AG09309 (cell line): ENCODE measurements at places on chromosomes 2 and 18.

DNA sequence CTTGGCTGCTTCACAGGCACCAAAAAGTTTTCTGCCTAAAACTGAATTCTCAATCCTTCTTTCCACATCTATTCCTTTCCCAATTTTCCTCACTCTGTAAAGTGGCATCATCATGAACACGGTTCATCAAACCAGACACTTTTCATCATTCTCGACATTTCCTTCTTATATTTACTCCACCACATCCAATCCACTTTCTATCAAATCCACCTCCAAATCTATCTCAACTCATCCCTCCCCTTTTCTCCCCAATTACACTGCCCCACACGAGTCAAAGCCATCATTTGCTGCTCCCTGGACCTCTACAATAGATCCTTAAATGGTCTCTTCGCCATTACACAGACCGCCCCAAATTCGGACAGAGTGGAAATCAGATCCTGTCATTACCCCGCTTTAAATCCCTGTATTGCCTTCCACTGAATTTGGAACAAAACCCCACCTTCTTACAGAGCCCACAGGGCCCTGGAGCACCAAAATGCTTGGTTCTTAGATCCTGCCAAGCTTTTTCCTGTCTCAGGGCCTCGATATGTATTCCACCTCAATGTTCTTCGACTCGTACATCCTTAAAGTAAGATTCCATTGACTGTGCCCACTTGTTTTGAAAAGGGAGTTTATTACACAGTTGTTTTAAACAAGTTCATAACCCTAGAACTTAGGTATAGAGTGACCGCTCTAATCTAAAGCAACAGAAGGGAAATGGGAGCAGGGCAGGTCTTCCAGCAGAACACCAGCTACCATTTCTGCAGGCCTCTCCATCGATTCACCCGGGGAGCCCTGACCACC lies 856 bp downstream of the ACAA2 start:
- no peak for DNase-seq

- no peak for DNase-seq
These were observed 15.3 kb downstream of the NMUR1 start for GRCh38 chr2:231514951-231515297.

DNA sequence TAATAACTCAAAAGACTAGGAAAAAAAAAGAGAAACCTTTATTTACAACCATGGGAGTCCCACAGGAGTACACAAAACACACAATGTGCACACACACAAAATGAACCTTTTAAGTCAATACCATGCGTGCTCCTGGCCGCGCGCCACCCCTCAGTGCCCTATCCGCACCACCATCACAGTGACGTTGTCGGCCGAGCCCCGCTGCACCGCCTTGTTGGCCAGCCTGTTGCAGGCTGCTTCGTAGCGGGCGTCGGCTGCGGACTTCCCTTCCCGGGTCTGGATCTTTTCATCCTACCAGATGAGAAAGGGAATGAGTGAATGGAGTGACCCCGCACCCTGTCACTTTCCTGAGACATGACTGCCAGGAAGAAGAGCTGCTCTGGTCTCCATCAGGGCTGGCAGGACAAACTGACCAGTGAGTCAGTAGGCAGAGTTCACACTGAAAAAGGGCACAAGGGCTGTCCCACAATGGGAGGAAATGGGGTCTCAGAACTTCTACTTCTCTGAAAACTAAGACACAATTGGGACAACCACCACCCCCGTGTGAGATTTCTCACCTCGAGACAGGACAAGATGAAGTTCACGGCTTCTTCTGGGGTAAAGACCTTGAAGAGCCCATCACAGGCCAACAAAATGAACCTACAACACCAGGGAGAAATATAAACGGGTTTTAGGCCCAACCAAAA lies 11.8 kb downstream of the ERFE start:
- DNase-seq = no peak

GRCh38 chr2:55887351-55887750 lies 36.2 kb downstream of the EFEMP1 start:
- DNase-seq = no peak

DNA sequence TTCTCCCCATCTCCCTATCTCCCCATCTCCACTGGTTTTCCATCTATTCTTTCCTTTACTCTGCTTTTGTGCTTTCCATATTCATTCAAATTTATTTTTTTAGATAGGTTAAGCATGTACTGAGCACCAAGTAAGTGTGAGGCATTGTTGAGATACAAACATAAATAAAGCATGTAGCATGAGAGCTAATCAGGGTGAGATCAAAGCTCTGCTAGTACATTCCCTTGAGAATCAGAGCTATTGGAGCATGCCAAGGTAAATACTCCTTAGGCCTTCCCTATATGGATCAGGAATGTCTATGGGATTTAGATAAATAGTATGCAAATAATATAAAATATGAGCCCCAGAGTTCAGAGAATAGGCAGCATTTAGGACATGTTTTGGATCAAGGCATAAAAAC lies 25.3 kb downstream of the BABAM2 start:
- DNase-seq = no peak

- no peak for DNase-seq
These were observed 383.7 kb downstream of the SOCS6 start for GRCh38 chr18:70672581-70672980.

GRCh38 chr2:172558372-172558771 lies 2.5 kb downstream of the PDK1 start:
- no peak for DNase-seq

GRCh38 chr2:222430071-222430470 lies 5.7 kb downstream of the SGPP2 start:
- DNase-seq = no peak

DNA sequence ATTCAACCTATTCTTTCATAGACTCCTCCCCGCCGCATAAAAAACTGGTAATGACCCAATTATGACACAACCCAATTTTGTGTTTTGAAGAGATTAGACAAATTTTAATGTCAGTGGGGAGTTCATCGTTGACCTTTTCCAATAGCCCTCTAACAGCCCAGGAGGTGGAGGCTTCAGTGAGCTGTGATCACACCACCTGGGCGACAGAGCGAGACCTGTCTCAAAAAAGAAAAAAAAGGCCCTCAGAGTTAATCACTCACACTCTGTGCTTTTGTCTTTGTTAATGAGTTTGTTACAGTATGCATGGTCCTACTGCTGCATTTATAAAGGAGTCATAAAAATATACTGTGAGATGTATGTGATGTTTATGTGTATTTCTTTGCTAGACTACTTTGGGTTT lies 510.6 kb downstream of the CPS1 start:
- no peak for DNase-seq

GRCh38 chr2:48272199-48272598 lies 257.8 kb upstream of the STON1 start:
- no peak for DNase-seq

- DNase-seq = no peak
These were observed 470.0 kb upstream of the GCFC2 start for GRCh38 chr2:76180676-76181075.

DNA sequence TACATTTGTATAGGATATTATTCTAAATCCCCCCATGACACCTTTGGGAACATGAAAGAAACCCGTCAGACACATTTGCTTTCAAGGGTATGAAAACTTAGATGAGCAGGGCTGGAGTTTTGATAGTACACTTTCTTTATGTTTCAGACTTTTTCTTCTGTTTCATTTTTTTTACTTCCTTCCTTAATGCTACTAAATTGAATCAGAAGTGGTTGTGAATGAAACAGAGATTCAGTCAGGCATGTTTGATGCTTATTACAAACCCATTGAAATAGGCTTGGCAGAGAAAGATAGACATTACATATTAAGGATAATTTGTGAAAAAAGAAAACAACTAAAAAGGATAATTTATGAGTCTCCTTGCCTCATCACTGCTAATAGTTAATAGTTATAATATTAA lies 26.8 kb downstream of the SLC30A6 start:
- DNase-seq = no peak

- no peak for DNase-seq
These were observed 48.3 kb downstream of the CCDC88A start for GRCh38 chr2:55371376-55371775.

DNA sequence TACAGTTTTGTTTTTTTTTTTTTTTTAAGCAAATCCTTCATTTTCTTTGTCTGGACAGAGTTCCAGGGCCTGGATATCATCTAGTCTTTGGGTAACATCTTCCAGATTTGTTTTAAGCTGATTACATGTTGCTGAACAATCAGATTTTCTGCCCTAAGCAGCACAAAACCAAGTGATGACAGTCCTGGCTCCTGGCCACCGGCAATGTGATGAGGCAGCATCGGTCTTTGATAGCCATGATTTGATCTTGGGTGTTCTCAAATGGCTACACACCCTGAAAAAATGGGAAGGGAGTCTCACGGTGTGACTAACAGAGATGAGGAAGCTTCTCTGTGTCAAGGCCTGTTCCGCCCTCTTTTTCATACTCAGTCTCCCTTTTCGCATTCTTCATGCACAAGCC lies 708.6 kb upstream of the ZEB2 start:
- no peak for DNase-seq

DNA sequence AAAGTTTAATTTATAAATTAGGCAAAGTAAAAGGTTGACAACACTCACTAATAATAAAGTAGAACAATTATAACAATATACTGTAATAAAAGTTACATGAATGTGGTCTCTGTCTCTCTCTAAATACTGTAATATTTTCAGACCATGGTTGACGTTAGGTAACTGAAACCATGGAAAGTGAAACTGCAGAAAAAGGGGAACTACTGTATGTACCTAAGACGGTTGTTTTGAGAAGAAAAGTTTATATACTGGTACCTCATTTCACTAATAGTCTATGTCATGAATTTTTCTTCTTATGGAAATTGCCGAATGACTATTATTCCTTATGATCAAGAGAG lies 166.7 kb upstream of the ZNF521 start:
- no peak for DNase-seq

GRCh38 chr18:34097312-34097711 lies 127.4 kb downstream of the NOL4 start:
- DNase-seq = no peak

DNA sequence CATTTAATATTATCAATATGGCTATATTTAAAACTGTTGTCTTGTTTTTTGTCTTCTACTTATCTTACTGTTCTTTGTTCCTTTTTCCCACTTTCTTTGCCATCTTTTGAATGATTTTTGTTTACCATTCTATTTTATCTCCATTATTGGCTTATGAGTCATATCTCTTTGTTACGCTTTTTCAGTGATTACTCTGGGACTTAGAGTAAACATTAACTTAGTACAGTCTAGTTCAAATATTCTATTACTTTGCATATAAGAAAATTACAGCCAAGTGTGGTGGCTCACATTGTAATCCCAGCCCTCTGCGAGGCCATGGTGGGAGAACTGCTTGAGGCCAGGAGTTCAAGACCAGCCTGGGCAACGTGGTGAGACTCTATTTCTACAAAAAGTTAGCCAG lies 26.1 kb downstream of the ADCY3 start:
- no peak for DNase-seq

DNA sequence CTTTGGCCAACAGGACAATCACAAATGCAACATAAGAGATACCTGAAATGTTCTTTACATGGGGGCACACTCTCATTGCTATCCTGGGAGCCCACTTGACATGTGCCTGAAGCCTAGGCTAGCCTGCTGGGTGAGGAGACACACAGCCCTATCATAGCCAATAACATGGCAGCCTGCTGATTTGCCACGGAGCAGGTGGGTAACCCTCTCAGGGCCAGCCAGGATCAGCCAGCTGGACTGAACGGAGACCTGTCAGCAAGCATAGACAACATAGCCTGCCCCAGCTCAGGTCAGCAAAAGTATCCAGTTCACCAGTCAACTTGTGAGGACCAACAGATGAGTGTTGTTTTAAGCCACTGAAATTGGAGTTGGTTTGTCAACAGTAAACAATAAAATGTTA lies 566.5 kb downstream of the DCDC2C start:
- DNase-seq = no peak

DNA sequence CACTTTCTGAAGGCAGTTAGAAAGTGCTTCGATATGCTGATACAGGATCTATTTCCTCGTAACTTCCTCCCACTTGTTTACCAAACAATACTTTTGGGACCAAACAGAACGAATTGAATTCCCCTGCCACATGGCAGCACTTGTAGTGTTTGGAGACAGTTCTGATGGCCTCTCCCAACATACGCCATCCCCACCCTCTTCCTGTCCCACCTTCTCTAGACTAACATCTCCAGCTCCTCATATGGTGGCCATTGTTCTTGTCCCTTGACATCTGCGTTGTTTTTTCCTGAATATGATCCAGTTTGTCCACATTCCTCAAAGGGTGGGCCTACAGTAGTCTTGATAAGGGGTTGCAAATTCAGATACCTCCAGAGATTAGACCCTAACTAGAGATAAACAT lies 53.4 kb upstream of the ANKRD44 start:
- DNase-seq = no peak

DNA sequence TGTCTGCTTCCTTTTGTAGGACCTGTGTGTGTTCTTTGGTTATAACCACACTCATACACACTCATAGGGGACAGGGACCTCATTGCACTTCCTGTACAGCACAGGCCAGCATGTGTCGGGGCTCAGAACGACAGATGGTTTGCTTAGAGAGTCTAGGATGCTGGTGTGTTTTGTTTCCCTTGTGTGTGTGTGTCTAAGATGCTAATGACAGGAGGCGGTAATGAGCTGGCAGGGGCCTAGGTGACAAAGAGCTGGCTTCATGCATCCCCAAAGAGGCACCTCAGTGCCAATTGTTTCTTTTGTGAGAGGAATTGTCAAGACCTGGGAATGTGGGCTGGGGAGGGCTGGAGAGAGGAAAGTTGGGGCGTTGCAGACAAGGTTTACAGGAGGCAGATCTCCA lies 66.6 kb downstream of the CELF4 start:
- no peak for DNase-seq

DNA sequence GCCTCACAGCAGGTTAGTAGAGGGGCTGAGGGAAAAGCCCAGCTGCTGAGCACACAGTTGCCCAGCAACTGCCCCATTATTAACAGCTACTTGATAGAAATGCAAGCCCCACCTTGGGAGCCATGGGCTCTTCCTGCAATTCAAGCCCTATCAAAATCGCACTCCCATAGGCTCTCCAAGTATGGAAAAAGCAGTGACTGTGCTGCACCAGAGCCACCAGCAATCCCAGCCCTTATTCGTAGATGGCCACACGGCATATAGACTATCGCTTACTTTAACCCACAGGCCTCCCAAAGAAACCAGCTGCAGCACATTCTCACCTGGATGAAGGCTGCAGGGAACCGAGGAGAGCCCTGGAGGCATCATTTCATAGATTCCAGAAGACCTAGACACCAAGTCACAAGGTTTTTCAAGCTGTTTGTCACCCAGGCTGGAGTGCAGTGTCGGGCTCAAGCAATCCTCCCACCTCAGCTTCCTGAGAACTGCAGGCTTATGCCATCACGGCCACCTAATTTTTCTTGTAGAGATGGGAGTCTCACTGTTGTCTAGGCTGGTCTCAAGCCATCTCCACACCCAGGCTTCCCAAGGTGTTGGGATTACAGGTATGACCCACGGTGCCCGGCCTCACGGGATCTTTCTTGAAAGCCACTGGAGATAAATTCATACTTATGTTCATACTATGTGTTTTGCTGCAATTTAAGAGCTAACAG lies 11.3 kb downstream of the NCL start:
- DNase-seq = no peak

GRCh38 chr2:106839849-106840595 lies 45.9 kb downstream of the ST6GAL2 start:
- DNase-seq = no peak
